Calu3 (cell line): ENCODE measurements at places on chromosomes 1 and 21.
A peak's percentile ranks its signal among the peaks of the same experiment; 100 is the strongest.

DNA sequence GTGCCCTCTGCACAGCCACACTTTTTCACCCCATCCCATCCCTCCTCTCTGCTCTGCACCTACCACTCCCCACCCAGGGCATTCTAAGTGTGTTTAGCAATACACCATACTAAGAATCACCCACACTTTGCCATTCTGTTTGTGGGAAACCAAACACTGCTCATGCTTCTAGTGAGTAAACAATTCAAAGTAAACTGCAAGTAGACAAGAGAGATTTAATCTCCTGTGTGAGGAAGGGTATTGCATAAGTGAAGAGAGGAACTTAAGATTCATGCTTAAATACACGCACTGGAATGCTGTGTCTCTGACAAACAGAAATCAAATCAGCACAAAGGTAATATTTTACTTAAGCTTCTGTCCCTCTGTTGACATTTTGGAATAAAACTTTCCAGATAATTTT lies 4.8 kb upstream of the EDARADD start:
- no peak for DNase-seq

DNA sequence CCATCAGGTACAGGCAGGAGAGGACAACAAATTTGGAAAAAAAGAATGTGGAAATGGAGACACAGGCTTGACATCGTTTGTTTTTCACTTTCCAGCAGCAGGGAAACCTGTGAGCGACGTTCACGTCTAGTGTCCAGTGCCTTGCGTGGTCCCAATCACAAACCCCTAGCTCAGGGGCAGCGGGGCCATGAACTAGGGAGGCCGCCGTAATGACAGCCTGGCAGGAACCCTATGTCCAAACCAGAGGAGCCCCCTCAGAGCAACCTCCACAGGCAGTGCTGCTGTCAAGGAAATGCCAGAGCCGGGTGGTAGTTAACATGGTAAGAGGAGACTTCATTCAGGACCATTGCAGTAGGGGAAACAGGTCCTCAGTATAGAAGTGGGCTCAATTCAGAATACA lies 37.8 kb upstream of the PSEN2 start:
- no peak for DNase-seq

DNA sequence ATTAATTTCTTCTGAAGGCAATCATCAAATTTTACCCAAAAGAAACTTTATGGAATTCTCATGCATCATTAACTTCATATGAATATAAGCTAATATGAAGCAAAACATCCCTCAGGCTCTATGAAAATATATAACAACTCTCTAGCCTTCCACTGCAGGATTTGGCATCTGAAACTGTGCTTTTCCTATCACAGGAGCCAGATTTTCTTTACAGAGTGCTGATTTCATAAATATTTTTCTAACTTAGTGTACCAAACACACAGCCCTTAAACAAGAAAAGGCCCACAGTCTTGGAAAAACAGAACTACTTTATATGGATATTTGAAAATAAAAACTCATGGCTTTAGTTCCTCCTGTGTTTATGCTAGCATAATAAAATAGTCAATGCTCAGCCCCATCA lies 559.5 kb upstream of the CHRM3 start:
- DNase-seq, result no peak

DNA sequence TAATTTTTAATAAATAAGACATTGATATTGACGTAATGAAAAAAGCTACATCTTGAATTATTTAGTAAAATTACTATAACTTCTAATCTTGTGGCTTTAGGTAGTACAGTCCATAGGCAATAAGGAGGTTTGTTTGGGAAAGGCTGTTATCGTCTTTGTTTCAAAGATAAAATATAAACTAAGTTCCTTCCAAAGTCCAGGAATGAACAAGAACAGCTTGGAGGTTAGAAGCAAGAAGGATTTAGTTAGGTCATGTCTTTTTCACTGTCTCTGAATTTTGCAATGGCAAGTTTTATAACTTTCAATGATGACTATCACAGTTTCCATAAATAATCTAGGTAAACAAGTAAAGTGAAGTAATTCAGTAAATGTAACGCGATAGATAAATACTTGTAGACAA lies 106.9 kb upstream of the OLFM3 start:
- DNase-seq, result no peak

GRCh38 chr1:14242123-14242522 lies 356.4 kb upstream of the KAZN start:
- no peak for DNase-seq

DNA sequence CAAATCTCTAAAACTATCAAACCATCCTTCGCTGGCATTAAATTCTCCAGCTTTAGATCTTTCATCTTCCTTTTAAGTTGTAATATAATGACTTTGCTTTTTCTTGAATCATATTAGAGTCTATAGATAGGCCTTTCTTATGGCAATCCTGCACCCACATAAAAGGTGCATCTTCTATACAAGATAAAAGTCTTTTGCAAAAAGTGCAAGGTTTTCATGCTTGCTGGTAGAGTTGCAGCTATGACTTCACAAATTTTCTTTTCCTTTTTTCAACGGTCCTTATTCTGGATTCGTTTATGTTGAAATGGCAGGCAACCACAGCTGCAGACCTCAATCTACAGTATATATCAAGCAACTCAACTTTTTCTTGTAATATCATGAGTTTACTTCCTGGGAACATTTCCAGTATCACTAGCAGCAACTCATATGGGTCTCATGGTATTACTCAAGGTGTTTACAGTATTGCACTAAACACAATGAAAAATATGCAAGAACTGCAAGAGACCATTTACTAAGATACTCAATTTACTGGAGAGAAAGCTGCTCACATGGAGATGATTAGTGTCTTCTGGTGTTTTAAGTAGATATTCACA lies 22.1 kb downstream of the OMA1 start:
- DNase-seq, result no peak

DNA sequence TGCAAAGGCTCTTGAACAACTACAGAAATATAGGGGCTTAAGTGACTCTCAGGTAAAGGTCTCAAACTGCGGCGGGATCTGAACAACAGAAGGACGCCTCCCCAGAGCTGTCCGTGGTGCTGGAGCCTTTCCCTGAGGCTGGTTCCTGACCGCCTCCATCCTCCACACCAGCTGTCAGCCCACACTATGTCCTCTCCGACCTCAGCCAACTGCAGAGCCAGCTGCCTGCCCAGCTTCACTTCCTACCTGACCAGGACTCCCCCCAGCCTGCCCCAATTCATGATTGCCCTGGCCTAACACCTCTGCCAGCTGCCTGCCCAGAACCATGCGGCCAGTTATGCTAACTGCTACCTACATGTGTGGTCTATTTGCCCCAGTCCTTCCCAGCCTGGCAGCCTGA lies 63.6 kb upstream of the ZC3H12A start:
- peak; percentile 23 for DNase-seq

DNA sequence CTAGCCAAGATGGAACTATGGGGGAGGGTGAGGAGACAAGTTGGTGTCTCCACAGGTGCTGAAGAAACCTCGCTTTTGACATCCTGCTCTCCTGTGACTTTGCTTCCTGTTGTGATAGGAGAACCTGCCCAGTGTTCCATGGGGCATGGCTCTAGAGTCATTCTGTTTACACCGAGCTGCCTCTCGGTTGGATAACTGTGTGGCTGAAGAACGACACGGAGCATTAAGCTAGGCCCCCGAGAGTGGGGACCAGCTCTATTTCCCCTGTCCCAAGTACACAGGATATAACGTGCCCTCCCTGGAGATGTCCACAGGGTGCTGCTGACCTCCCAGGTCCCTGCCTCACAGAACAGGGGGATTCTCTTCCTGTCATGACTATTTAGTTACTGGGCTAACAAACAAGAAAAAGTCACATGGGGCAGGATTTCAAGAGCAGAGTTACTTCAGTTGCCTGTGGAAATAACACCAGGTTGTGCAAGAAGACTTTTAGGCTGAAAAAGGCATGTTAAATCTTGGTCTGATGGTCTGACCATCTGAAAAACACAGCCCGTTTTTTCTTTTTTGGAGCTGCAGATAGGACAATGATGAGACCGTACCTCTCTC lies 29.4 kb upstream of the PPP2R5A start:
- DNase-seq, result no peak

GRCh38 chr1:89870998-89871397 lies 50.2 kb downstream of the LRRC8D start:
- no peak for DNase-seq

DNA sequence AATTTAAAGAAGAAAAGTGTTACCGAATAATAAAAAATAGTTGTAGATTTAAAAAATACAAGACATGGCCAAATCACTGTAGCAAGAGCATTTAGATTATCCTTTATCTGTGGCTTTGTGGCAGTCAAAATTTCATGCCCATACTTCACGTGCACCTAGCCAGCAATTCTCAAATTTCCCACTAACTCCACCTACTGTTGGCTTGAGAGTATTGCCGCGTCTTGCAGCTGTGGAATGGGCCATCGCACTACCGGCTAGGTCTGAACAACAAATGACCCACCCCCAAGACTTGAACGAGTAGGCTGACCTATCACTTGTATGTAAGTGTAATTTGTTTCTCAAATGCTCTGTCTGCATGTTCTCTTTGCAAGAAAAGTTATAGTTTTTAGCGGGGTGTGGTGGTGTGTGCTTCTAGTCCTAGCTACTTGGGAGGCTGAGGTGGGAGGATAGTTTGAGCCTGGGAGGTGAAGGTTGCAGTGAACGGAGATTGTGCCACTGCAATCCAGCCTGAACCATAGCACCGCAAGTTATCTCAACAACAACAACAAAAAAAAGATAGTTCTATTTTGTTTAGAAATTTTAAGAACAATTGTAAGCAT lies 4.1 kb downstream of the KRTAP13-4 start:
- DNase-seq, result peak; percentile 21
